Gastrocnemius medialis (tissue), 4 donors: ENCODE measurements at places on chromosomes 1 and 21.
A peak's percentile ranks its signal among the peaks of the same experiment; 100 is the strongest.

- no peak for DNase-seq
These were observed 23.1 kb upstream of the ERI3 start for GRCh38 chr1:44377925-44378784.

- DNase-seq: peak; percentile 81
These were observed 21.8 kb downstream of the SLC27A3 start for GRCh38 chr1:153796786-153797659.

GRCh38 chr1:179707406-179707805 is 35.7 kb upstream of the FAM163A start:
- DNase-seq: no peak

DNA sequence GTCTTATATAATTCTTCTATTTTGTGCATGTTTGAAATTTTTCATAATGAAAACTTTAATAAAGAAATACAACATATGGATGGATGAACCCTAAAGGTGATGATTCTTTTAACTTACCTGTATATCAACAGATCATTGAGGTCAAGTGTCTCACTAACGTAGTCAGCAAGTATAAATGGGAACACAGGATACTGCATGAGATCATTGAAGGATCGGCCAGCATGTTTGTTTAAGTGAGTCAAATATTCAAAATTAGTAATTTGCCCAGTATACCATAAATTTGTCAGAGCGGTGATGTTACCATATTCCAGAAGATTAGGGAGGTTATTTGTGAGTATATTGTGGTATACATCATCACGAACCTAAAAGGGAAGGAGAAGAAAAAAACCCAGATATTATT is 71.0 kb upstream of the GNG4 start:
- DNase-seq: no peak

DNA sequence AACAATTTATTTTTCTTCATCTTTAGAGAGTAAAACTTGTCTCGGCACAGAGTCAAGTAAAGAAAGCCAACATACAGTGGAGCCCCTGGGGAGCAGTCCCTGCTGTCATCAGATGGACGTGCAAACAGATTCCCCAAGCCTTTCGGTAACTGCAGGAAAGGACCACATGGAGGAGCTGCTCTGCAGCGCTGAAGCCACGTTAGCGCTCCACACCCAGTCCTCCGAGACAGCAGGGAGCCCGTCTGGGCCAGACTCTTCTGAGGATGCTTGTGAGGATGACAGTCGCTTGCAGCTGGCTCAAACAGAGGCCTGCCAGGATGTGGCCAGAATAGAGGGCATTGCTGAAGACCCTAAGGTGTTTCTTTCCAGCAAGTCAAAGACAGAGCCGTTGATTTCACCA is 77.1 kb upstream of the SCCPDH start:
- DNase-seq: peak; percentile 45

DNA sequence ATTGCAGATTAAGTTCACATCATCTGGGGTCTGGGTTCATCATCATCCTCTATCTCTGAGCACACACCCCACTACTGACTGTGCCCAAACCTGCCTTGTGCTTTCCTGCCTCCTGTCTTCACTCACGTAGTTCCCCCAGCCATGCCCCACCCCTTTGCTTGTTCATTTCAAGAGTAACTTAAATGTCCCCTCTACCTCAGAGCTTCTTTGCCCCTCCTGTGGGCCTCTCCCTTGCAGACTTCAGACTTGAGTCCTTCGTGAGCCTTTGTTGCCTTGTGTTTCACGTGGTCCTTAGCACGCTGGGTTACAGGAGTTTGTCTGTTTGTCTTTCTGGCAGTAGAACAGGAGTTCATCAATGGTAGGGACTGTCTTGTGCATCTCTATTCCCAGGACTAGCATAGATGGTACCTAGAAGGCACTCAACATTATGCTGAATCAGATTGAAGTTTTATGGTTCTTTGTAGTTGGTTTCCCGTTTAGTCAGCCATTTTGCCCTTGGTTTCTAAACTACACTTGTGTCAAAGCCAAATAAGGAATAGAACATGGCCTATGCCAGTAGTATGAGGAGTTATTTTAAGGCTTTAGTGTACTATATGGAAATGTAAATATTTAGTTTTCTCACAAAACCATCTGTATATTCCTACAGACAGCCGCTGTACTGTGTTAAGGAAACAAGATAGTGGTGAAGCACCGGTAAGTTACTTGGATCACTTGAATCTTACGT is 86.2 kb downstream of the TTC3 start:
- DNase-seq: no peak

DNA sequence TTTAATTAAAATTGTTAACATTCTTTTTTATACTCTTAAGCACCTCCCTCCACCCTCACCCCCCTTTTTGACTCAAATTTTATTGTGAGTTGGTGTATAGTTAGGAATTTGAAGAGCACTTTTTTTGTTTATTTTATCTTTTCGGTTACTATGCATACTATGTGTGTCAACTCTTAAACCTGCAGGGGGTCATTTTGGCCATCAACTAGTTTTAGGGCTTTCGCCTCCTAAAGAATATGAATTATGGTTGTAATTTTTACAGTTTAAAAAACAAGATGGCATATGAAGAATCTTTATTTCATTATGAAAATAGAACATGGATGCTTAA is 9.7 kb downstream of the BACH1 start:
- DNase-seq: no peak

GRCh38 chr1:10904396-10905358 is 107.8 kb upstream of the TARDBP start:
- no peak for DNase-seq

DNA sequence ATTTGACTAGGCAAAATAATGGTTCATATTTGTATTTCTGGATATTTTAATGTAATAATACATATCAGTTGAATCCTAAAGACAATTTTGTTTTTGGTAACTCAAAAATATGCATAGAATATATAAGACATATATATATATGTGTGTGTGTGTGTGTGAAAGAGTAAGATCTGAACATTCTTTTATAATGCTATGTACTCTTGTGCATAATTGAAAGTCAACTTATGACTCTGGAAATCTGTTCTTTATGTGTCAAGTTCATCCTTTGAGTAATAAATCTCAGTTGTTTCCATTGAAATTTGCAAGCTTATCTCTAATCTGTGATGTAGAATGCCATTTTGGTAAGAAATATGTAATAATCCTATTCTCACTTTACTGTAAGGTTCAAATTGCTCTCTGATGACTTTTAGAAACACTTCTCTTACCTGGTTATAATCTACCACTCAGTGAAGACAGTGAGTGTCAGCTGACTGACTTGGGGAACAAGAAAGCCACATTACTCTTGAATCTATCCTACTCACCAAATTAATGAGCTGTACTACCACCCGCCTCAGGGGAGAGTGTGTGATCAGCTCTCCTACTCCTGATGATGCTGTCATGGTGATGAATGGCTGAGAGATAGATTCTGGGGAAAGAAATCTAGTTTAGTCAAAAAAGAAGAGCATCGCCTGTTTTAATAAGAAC is 15.0 kb upstream of the NEK7 start:
- DNase-seq: no peak

DNA sequence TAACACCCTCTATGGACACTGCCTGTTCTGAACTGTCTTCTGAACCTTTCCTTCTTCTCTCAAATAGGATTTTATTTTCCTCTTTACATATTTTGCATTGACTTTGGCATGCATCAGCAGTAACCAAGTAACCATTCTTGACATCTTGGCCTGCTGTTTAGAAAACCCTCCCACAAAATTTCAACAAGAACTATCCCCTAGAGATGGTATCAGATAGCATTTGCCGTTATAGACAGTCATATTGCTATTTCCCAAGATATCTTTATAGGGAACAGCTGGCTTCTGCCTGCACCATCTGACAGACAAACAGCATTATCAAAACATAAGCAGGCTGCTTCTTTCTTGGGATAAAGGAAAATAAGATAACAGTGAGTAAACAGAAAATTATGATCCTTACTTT is 54.7 kb downstream of the LHX8 start:
- DNase-seq: no peak

DNA sequence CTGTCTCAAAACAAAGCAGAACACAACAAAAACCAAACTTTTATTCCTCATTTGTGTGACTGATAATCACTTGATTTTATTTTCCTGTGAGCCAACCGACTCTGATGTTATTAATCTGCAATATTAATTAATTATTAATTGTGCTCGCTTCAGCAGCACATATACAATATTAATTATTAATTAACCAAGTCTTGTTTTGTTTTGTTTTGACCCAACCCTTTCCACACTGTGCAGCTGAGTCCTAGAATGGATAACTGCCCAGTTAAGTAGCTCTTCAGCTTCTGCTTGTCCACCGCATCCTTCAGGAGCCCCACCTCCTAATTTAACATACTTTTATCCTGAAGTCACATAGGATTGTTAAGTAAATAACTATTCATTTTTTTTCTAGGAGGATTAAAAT is 47.4 kb upstream of the EXO1 start:
- DNase-seq: no peak

DNA sequence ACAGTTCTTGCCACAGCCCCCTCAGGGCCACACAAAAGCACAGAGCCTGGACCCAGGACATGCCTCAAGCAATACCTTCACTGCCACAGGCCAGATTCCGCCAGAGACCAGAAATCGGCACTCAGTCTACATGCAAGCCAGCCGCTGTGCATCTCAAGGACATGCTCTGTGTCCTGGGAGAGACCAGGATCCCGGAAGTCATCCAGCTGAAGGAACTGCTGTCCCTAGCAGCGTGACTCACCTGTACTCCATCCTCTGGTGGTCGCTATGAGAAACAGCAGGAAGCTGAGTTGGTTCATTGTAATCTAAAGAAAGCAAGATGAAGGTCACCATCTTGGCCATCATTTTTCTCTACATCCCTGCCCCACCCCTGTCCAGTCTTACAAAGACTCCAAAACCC is 401 bp downstream of the ITLN1 start:
- DNase-seq: no peak

DNA sequence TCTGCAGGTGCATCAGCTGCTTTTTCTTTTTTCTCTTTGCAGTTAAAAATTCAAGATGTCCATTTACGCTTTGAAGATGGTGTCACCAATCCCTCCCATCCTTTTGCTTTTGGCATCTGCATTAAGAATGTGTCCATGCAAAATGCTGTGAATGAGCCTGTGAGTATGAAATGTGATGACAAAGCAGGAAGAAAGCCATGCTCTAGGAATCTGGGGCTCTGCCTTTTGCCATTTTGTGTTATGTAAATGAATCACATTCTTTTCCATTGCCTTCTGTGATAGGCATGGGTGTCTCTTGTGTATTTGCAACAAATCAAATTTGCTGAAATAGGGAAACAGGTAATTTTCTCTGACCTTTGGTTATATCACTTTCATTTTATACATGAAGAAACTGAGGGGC is 19.4 kb downstream of the VPS13D start:
- no peak for DNase-seq

GRCh38 chr1:46131712-46132528 is 509 bp downstream of the PIK3R3 start:
- DNase-seq: no peak

- no peak for DNase-seq
These were observed 18.1 kb downstream of the LRP8 start for GRCh38 chr1:53309802-53310201.

GRCh38 chr1:62407398-62408009 is 29.3 kb upstream of the USP1 start:
- DNase-seq: no peak

DNA sequence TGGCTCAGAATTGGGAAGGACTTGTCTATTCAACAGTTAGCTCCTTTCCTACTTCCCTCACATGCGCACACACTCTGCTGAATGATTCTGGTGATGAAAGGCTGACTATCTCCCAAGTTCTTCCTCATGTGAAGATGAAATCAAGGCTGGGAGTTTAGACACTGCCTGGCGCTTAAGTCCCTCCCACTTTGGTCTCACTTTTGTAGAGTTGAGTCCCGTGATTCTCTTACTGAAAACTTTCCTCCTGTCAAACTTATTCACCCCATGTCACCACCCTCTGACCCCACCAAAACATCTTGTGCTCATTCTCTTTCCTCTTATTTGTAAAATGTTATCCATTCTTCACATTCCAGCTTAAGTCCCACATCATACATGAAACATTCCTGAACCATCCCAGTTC is 8.4 kb upstream of the MRPS6 start:
- DNase-seq: no peak

DNA sequence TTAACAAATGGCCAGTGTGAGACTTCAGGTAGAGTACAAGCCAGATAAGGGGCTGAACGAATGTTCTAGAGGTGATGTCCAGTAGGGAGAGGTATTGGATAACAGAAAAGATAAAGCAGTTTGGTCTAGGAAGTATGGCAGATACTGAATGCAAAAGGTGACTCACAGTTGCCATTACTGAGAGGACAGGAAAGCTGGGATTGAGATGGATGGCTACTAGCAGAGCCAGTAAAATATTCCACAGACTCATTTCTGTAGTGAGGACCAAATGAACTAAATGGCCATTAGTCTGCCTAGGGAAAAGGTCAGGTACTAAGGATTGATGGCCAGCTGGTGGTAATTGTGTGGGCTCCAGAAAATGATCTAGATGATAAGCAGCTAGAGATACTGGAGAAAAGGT is 11.5 kb downstream of the MACO1 start:
- no peak for DNase-seq

GRCh38 chr1:11099310-11100148 is at the start of gene EXOSC10:
Gene EXOSC10, minus strand, starts transcription at chr1:11099869. Its CDS starts 38 bp downstream, at chr1:11099831.
- DNase-seq: peak; percentile 86

GRCh38 chr1:57003398-57004139 is 37.8 kb upstream of the C8B start:
- DNase-seq: no peak

DNA sequence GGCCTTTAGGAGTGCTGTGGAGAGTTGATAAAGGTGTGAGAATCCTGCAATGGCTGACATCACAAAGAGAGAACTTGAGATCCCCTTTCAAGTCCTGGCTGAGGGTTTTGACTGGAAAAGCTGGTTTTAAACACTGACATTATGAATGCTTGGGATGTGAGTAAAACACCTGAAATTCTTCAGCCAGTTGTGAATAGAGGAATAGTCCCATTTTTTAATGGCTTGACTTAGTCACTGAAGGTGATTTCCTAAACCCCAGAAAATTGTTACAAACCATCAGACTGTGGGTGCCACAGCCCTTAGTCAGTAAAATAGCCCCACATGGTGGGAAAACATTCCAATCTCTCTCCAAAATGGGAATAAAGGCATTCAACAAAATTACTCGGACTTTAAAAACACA is 107.7 kb upstream of the LMO4 start:
- DNase-seq: no peak

GRCh38 chr1:27858949-27859576 is 13.3 kb upstream of the THEMIS2 start:
- DNase-seq: no peak

DNA sequence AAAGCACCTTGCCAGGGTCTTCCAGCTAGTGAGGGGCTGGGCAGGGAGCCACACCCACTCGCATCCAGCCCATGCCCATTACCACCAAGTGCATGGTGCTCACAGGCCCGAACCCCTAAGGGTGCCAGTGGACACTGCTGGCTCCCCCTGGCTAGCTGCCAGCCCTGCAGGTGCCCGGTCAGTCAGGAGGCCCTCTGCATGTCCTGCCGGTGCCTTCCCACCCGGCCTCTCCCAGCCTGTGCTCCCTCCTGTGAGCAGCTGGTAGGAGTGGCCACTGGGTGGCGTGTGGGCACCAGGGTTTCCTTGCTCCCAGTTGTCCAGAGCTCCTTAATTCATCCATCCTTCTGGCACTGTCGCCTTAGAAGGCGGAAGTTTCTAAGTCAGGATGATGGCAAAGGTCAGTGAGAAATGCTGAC is 33.4 kb downstream of the QSOX1 start:
- DNase-seq: no peak
